ENCODE measurements at places on chromosomes 6 and 20. TPM values are rescaled to one million over a fixed set of nuclear protein-coding genes. Genes with fewer than 3 reads are reported as not detected.

DNA sequence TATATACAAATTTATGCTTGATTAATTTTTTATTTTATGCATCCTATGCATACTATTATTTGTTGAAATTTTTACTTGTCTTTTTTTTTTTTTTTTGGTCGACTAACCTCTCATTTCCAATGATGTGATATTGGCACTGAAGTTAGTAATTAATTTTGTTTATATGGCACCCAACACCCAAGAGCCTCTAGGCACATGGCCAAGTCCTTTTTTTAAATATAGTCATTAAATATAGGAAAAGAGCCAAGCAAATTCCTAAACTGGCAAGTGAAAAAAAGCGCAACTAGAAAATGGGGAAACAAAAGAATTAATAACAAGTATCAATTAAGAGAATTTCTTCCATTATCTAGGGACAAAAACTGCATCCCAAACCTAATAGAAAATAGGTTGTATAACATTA lies 85.5 kb upstream of the HS3ST5 start:
- no peak for DNase-seq
- no peaks in the 10 kb centered on the region for H3K36me3 ChIP-seq
- H3K4me1 ChIP-seq, result no peaks in the 10 kb centered on the region
- H3K27me3 ChIP-seq, result no peaks in the 10 kb centered on the region

DNA sequence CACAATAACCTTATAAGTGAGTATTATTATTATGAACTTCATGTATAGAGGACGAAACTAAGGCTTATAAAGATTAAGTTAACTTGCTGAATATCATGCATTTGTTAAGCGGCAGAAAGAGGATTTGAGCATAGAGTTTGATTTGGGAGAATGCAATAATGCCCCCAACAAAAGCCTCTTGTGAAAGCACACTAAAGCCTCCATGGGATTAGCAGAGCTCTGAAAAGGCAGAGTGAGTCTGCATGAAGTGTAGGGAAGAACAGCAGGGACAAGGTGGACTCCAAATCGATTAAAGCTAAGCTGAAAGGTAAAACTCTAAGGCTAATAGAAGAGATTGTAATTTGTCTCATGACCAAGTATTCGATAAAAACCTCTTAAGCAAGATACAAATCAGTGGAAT lies 100.3 kb downstream of the SH3BGRL2 start:
- H3K4me3 ChIP-seq, result no peak overlapping the region
- no peaks in the 10 kb centered on the region for H3K36me3 ChIP-seq
- H3K27me3 ChIP-seq, result no peaks in the 10 kb centered on the region
- DNase-seq, result no peak

DNA sequence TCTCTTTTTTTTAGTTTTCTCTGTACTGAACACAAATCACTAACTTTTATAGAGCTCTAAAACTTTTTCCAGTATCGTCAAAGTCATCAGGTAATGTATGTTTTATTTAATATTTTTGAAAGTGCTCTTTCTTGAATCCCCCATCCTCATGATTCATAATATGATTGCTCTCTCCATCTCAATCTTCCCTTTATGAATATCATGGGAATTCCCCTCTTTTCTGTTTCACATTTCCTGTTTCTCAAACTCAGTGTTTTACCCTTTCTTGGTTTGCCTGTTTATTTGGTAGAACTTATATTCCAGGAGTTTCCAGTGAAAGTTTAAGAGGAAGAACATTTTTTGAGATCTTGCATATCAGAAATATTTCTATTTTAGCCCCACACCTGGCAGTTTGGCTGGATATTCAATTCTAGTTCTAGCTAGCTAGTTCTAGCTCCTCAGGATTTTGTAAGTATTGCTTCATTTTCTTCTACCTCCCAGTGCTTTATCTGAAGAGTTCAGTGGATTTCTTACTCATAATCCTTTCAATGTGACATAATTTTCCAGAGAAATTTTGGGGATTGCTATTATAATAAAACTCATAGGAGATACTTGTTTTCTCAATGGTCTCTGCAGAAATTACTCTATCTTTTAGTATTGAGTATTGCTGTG lies 6.1 kb upstream of the C6orf58 start:
- no peak overlapping the region for H3K4me3 ChIP-seq
- no peaks in the 10 kb centered on the region for H3K27me3 ChIP-seq
- DNase-seq, result no peak
- H3K4me1 ChIP-seq, result no peaks in the 10 kb centered on the region
- no peaks in the 10 kb centered on the region for H3K36me3 ChIP-seq

DNA sequence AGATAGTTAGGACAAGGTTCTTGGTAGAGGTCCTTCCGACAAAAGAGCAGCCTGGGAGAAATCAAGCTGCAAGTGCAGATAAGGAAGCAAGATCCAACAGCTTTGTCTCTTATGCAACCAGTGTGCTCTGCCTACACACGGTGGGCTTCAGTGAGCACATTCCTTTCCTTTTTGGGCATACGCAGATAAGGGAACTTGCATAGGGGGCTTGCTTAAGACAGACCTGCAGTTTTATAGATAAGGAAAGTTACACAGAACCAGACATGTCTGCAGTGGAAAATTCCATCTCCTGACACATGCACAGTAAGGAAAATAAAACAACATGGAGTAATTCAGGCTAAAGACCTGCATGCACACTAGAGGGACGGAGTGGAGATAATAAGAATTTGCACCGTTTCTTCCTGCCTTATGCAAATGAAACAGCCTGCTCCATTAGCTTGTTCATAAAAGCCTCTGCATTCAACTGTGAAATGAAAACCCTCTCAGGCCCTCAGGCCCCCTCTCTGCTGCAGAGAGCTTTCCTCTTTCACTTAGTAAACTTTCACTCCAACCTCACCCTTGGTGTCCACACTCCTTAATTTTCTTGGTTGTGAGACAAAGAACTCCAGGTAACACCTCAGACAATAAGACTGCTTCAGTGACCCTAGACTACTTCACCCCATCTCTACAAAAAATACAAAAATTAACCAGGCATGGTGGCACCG lies 97.5 kb upstream of the MYLIP start:
- no peaks in the 10 kb centered on the region for H3K27me3 ChIP-seq
- no peaks in the 10 kb centered on the region for H3K36me3 ChIP-seq
- H3K4me3 ChIP-seq, result no peak overlapping the region
- H3K4me1 ChIP-seq, result no peaks in the 10 kb centered on the region

DNA sequence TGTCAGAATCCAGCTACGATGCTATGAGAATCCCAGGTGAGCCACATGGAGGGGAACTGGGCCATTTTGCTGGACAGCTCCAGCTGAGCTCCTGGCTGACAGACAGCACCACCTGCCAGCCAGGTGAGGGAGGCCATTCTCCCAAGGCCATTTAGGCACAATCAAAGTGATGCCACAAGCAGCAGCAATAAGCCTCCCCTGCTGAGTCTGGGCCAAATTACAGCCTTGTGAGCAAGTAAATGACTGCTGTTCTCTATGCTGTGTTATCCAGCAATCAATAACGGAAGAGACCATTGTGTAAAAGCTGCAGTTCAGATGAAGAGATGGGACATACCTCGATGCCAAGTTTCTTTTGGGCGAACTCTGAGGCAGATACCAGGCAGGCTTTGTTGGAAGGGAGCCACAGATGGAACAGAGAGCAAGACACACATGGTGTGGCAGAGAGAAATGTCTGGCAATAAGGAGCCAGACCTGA lies 14.0 kb upstream of the SCGN start:
- H3K4me3 ChIP-seq, result no peak overlapping the region
- H3K36me3 ChIP-seq, result no peaks in the 10 kb centered on the region
- no peak for DNase-seq
- no peak overlapping the region for H3K27ac ChIP-seq

- no peaks in the 10 kb centered on the region for H3K4me1 ChIP-seq
- H3K4me3 ChIP-seq, result no peak overlapping the region
- H3K27me3 ChIP-seq, result no peaks in the 10 kb centered on the region
- H3K27ac ChIP-seq, result no peak overlapping the region
Observed at GRCh38 chr20:7930343-7930742, 9.9 kb downstream of the HAO1 start.

DNA sequence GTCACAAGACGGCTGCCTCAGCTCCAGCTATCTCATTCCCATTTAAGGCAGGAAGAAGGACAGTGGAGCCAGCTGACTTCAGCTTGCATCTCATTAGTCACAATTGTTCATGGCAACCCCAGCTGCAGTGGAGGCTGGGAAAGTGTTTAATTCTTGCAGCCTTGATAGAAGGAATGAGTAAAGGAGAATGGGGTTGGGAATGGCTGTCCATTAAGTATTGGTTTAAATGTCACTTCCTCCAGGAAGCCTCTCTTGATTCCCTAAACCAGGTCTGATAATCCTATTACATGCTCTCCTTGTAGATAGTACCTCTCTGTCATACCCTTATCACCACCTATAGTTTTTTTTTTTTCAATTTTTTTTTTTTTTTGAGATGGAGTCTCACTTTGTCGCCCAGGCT lies 166.4 kb downstream of the TFAP2C start:
- no peaks in the 10 kb centered on the region for H3K4me1 ChIP-seq
- no peaks in the 10 kb centered on the region for H3K36me3 ChIP-seq
- H3K27me3 ChIP-seq, result no peaks in the 10 kb centered on the region

DNA sequence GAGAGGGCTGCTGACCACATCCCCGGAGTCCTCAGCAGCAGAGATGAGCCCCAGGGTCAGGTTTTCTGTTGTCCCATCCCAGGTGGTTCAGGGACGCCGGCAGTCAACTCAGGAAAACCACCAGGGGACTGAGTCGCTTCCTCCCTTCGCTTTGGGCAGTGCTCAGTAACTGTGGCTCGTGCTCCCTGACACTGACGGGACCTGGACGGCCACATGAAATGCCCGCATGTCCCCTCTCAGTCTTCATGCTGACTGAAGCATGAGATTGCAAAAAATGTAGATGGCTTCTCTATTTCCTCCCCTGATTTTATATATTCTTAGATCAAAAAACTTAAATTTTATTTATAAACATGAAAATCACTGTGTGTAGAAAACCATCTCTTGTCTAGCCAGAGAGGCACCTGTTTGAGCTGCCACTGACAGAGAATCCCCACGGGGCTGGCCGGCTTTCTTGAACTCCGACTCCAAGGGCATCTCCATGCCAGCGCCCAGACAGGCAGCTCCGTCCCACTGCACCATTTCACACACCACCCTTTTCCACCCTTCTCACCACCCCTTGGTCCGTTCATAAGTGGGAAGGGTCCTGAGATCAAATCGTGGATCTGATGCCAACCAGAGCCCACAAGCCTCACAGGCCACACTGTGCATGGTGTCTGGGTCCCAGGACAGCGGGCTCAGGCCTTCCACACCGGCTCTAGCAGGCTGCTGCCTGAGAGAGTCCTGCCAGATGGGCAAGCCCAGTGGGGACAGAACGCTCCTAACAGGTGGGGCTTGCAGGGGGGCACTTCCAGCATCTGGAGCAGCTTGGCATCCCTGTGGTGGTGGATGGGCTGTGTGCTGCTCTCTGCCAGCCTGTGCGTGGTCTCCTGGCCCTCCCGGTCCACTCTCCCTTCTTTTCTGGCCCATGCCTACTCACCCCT lies 98.2 kb downstream of the SMOC2 start:
- no peak for DNase-seq
- peaks cover 7% of the 10 kb centered on the region for H3K27me3 ChIP-seq
- H3K36me3 ChIP-seq, result no peaks in the 10 kb centered on the region
- no peak overlapping the region for H3K27ac ChIP-seq

- no peak overlapping the region for H3K4me3 ChIP-seq
- H3K27me3 ChIP-seq, result no peaks in the 10 kb centered on the region
- DNase-seq, result no peak
Observed at GRCh38 chr6:18214003-18214402, 50.3 kb downstream of the DEK start.

DNA sequence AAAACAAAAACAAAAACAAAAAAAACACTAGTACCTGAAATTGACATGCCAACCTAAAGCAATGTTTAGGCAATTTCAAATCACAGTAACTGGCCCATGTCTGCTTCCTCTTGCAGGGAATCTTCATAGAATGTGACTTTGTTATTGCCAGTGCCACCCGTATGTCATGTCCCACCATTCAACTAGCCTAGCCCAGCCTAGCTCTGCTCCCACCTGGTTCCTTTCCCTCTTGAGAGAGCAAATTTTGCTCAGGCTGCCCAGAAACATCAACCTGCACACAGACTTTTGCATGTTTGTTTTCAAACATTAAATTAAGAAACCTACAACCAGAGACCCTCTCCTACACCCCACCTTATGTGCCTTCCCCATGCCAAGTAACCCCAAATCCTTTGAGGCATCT lies 124.8 kb upstream of the SLC2A12 start:
- no peak overlapping the region for H3K27ac ChIP-seq
- H3K4me1 ChIP-seq, result peaks cover 32% of the 10 kb centered on the region
- no peak for DNase-seq
- peaks cover 4% of the 10 kb centered on the region for H3K27me3 ChIP-seq
- peaks cover 8% of the 10 kb centered on the region for H3K36me3 ChIP-seq

DNA sequence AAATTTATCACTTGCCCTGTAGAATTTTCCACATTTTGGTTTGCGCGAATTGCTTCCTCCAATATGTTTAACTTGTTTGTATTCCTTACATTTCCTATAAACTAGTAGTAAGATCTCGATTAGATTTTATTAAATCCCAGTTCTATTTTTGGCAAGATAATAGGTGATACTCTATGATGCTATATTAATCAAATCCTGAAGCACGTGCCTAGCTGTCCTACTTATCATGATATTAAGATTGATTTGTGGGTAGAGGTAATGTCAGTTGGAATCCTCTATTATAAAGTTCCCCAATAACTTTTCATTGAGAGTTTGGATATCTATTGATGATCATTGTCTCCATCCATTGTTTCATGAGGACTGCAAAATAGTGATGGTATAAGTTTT lies 82.8 kb upstream of the RIPOR2 start:
- no peak for DNase-seq
- peaks cover 3% of the 10 kb centered on the region for H3K4me1 ChIP-seq
- H3K27me3 ChIP-seq, result no peaks in the 10 kb centered on the region
- H3K27ac ChIP-seq, result no peak overlapping the region
- H3K36me3 ChIP-seq, result no peaks in the 10 kb centered on the region

- no peak for DNase-seq
- peaks cover 7% of the 10 kb centered on the region for H3K36me3 ChIP-seq
- H3K27me3 ChIP-seq, result no peaks in the 10 kb centered on the region
- no peak overlapping the region for H3K27ac ChIP-seq
- H3K4me1 ChIP-seq, result no peaks in the 10 kb centered on the region
Observed at GRCh38 chr6:135390458-135390857, 107.1 kb downstream of the AHI1 start.

DNA sequence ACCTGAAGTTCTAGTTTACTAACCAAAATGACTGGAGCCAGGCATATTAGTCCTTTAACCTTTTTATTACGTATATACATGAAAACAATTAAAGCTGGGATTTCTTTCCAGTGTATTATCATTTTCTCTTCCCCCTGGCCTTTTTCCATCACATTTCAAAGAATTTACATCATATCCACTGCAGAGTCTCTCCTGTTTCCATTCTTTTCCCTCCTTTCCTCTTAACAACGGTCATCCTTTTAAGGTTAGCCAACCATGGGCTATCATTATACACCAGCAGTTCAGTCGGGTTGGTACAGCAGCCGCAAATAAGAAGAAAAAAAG lies 104.6 kb downstream of the TFAP2A start:
- no peak overlapping the region for H3K4me3 ChIP-seq
- no peaks in the 10 kb centered on the region for H3K36me3 ChIP-seq
- no peaks in the 10 kb centered on the region for H3K4me1 ChIP-seq

GRCh38 chr6:93820465-93821082 lies 401.2 kb upstream of the EPHA7 start:
- no peak overlapping the region for H3K4me3 ChIP-seq
- DNase-seq, result no peak
- no peaks in the 10 kb centered on the region for H3K36me3 ChIP-seq

- H3K36me3 ChIP-seq, result peaks cover 5% of the 10 kb centered on the region
- no peak overlapping the region for H3K27ac ChIP-seq
- no peaks in the 10 kb centered on the region for H3K27me3 ChIP-seq
- no peaks in the 10 kb centered on the region for H3K4me1 ChIP-seq
- no peak for DNase-seq
Observed at GRCh38 chr6:150732765-150733539, 132.6 kb upstream of the MTHFD1L start.

Gene NHSL1
- total RNA-seq, result 21.7 TPM

Gene PLN
- total RNA-seq, result 3.9 TPM

Gene CNBD2
- 5.5 TPM for total RNA-seq

Gene HEY2
- total RNA-seq, result 6.1 TPM

Gene ID4
- 4.6 TPM for total RNA-seq

Gene ATP6V1G2
- 1.4 TPM for total RNA-seq
